ENCODE measurements at places on chromosomes 16 and 17.

DNA sequence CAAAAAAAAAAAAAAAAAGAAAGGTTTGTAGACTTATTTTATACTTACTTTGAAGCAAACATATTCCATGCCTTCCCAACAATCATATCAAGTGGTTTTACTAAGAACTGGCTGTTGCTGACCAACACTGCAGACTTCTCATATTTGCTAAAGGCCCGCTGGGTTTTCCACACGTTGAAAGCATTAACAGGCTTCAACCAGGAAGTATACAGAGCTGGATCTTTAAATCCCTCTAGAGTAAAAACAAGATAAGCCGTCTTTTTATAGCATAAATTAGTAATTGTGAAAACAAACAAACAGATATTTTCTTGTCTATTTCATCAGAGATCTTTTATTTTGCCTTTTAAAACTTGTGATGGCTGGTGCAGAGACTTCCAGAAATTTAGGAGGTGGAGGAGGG lies 29.1 kb downstream of the TUBD1 start:
- DNase-seq: no peak

GRCh38 chr16:7492122-7492521 lies 159.5 kb downstream of the RBFOX1 start:
- DNase-seq: no peak

DNA sequence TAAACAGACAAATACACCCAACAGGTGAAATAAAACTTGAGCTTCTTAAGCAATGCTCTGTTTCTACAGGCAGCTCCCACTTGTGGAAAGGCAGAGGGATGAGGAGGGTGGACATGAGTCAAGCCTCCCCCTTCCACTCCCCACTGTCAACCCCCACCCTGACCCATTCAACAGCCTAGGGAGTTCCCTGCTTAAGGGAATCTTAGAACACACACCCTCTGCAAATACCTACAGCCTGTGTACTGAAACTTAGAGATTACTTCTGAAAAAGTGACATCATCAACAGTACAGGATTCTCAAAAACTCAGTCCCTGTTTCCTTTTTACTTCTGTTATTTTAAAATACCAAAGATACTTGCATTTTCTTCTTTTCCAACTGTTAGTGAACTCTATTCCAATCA lies 345.4 kb downstream of the SOX9 start:
- DNase-seq: peak; percentile 51

DNA sequence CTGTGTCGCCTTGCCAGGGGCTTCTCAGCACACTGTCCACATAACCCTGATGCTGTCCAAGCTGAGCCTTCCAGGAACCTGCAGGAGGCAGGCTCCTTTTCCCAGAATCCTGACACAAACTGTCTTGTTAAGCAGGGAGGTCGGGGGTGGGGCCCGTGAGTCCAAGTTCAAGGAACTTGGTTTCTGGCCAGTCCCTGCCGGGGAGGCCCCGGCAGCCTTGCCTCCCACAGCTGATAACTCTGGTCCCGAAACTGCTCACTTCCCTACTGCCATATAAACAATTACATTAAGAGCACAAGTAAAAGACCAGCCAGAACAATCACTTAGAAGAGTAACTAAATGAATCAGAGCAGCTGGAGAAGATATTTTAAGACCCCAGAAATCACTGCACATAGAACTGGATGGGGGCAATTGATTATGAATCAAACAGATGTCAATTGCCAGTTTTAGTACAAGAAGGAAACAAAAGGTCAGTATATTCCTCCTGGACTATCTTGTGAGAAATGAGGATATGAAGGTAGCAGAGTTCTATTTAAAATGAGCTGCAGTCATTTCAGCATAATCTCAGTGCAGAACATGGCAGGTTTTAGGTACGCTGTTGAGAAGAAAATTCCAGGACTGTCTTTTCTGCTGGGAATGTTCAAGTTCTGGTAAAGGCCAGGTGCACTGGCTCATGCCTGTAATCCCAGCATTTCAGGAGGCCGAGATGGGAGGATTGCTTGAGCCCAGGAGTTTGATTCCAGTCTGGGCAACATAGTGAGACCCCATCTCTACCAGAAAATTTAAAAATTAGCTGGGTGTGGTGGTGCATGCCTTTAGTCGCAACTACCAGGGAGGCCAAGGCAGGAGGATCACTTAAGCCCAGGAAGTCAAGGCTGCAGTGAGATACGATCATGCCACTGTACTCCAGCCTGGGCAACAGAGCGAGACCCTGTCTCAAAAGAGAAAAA lies 169.8 kb downstream of the PITPNC1 start:
- DNase-seq: peak; percentile 83

DNA sequence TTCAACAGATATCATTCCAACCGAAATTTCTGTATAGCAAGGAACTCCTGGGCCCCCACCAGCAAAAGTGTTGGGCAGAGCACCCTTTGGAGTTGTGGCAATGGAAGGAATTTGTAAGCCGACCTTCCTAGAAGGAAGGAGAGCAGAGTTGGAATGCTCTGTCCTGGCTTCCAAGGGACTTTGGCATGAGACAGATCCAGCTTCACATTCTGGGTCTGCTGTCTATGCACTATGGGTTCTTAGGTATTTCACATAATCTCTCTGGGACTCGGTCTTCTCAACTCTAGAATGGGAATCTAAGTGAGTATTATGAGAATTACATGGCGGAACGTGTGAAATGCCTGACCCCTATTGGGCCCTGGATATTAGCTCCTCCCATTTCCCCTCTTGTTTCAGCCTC lies 63.2 kb upstream of the MARCHF10 start:
- DNase-seq: no peak

GRCh38 chr16:67423611-67424260 lies 7.2 kb upstream of the HSD11B2 start:
- DNase-seq: no peak

GRCh38 chr17:21294321-21295035 lies 10.0 kb downstream of the MAP2K3 start:
- no peak for DNase-seq

DNA sequence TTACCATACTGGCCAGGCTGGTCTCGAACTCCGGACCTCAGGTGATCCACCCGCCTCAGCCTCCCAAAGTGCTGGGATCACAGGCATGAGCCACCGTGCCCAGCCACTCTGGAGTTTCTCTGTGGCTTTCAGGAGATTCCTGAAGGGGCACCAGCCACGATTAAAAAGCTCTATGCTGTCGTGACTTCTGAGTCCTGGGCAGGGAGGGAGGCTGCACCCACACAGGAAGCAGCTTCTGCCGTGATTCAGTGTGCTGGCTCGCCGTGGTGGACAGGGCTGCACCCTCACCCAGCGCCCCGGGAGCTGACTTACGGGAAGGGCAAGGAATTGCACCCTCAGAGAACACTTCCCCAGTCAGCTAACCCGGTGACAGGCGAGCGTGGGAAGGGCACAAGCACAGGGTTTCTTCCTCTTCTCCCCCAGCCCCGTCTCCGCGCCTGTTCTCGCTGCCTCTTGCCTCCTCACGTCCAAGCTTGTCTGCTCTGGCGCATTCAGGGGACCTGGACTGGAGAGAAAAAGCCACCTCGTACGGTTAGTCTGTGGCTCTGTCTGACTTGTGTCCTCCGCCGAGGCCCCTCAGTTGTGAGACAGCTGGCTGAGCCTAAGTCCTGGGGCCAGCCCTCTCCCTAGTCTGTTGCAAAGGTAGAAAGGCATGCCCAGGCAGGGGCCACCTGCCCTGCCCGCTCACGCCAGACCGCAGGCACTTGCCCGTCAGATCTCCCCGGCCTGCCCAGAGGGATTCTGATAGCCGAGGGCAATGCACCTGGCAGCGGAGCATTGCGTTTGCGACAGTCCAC lies 145.0 kb downstream of the SEC14L1 start:
- peak; percentile 95 for DNase-seq

DNA sequence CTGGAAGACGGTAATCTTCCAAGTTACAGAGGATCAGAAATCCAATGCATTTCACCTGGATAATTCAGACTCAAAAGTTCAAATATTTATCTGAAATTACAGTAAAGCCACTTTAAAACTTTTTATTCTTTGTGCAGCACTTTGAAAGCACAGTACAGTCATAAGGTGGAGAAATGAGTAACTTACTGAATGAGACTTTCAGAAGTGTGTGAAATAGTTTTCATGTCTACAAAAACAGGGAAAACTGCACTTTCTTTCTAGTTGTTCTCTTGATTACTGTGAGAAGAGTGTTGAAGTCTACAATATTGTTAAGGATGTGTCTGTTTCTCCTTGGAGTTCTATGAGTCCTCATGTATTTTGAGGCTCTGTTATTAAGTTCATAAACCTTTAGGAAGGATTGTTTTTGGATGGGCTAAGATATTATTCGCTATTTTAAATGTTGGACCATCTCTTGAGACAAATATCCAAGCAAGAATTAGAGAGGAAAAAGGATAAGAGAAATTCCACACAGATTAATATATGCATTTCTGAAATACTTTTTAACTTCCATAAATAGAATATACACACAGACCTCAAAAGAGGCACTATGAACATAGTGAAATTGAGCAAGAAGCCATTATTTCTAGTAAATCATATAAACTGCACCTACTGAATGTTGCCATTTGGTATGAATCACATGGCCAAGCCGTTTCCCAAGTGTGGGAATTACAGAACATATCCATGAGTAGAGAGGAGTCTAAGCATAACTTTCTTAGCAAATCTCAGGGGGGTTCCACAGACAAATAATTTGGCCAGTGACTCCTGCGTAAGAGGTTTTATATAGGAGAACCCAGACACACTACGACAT lies 83.6 kb upstream of the PLEKHM1 start:
- peak; percentile 58 for DNase-seq

DNA sequence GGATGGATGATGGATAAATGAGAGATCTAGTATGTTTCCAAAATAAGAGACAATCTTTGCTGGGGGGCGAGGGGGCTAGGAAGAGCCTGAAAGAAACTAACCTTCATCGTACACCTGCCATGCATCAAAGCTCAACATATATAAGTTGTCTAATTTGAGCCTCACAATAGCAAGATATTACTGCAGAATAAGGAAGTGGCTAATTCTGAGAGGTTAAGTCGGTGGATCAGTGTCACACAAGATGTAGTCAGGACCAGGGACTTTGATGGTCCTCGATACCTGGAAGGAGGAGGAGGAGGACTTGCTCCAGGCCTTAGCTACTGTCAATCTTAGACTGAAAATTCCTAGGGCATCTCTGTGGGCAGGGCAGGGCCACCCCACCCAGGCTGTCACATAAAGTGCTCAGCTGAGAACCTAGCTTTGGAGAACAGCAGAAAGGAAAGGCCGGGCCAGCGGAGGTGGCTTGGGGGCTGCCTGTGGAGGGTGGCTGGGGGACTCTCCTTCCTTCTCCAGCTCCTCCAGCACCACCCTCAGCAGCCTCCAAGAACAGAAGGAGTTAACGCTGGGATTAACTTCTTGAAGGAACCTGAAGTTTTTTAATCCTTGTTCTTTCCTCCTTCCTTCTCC lies 460 bp upstream of the SLC13A2 start:
- DNase-seq: no peak

- peak; percentile 53 for DNase-seq
Measured at GRCh38 chr17:75191584-75191983, 8.8 kb upstream of the SUMO2 start.

DNA sequence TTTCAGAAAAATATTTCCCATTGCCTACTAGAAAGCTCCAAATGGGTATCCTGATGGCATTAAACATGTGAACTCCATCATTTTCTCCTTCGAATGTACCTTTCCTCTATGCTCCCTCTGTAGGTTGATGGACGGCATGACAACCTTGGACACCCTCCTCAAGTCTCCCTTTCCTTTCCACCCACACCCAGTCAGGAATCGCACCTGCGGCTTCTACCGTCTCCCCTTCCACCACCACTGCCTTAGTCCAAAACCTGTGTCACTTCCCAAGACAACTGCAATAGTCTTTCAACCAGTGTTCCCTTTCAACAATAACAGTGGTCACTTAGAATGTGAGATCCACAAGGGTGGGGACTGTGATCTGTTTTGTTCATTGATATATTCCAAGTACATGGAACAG lies 233.1 kb upstream of the AXIN2 start:
- peak; percentile 57 for DNase-seq

GRCh38 chr17:72922219-72922618 lies 170.3 kb downstream of the SLC39A11 start:
- no peak for DNase-seq

DNA sequence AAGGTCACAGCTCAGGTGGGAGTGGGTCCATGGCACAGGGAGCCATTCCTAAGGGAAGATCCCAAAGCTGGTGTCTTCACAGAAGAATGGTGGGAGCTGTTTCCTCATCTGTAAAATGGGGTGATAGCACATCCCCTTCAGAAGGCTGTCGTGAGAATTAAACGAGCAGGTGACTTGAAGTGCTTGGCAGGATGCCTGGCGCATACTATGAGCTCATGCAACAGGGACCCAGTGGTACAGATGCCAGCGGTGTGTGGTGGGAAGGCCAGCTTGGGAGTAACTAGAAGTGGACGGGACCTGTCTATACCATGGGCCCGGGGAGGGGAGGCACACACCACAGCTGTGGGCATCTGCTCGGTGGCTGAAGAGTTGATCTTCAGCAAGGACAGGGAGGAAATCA lies 189.3 kb upstream of the TNRC6C start:
- DNase-seq: no peak

All from fibroblast of pulmonary artery (primary cell).